ENCODE measurements at places on chromosomes 1 and 21.
A peak's percentile ranks its signal among the peaks of the same experiment; 100 is the strongest.

- no peak for DNase-seq
These were observed 10.5 kb downstream of the FOXJ3 start for GRCh38 chr1:42324398-42325013.

DNA sequence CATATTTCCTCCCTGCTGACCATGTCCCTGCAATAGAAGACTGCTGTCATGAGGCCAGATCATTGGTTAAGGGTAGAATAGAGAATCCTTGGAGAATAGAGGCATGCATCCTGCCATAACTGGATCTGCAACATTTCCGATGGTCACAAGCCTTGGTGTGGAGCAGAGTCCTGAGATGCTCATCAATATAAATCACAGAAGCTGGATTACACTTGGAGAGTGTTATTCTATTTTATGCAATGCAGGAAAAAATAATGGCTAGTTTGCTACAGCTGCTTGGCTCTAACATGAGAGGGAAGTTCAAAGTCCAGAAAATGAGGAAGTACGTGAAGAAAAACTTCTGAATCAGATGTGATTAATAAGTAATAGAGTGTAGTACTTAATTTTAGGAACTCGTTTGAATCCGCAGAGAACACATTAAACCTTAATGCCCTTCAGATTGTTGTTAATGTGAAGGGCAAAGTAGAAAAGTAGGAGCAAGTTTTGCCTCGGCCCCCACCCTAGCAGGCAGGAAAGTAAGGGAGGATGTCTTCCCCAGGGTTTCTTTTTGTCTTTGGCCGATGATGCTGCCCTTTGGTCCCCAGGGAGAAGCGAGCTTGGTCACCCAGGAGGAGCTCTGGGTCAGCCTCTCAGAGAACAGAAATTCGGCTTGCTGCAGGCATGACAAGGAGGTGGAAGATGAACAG, 59.5 kb downstream of the KCNK1 start:
- no peak for DNase-seq

DNA sequence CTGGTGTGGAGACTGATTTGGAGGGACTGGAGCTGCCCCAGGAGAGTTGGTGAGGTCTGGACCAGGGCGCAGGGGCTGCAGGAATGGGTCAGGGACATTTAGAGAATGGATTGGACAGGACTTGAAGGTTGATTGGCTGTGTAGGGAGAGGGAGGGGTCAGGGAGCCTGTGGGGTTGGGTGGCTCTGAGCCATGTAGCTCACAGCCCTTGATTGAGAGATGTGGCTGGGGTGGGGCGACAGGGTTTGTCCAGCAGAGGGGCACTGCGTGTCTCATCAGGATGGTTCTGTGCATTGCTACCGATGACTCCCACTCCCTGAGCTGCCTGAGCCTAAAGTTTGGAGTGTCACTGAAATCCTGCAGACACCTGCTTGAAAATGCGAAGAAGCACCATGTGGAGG, 12.1 kb downstream of the AZIN2 start:
- no peak for DNase-seq

GRCh38 chr1:172498857-172499256, 34.1 kb upstream of the SUCO start:
- no peak for DNase-seq

DNA sequence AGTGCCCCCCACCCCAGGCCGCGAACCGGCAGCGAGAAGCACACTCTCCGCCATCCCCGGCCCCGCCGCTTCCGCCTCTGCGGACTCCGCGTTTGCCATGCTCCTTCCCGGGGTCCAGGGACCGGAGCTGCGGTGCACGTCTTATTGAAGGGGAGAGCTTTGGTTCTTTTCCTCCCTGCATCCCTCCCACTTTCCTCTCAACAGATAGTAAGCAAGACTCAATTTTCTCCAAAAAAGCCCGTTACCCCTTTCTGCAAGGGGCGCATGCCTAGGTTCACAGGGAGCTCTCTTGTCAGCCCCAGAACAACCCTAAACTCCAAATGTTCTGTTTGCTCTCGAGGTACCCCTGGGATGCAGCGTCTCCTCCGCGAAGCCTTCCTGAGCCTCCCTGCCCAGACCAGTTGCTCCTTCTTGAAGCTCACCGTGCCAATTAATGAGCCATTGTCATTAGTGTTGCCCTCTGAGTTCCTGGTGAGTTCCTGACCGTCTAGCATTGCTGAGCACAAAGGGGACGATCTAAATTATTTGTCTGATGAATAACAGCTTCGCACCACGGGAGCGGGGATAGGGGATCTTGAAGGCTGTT, 8.1 kb downstream of the FOXD3 start:
- no peak for DNase-seq

DNA sequence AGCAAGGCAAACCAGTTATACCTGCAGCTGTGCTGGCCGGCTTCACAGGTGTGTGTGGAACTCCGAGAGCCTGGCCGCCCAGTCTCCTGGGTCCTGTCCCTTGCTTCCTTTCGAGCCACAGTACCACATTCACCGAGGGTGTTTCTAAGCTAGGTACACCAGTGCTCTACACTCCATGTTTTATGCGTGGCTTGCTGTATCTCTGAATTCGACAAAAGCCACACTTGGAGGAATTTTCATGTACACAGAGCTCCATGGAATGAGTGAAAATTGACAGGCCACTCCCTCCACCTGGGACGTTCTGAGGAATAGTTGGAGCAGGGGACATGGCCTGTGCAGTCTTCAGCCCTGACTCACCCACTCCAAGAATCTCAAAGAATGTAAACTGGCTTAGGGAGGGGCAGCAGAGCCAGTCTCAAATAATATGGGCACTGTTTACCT, 14.0 kb downstream of the ETS2 start:
- no peak for DNase-seq

GRCh38 chr1:59076612-59077011, 220.3 kb upstream of the FGGY start:
- no peak for DNase-seq

GRCh38 chr1:2104621-2105427, 54.6 kb downstream of the PRKCZ start:
- DNase-seq = no peak

GRCh38 chr1:162386292-162387225, 5.0 kb downstream of the C1orf226 start:
- DNase-seq = no peak

DNA sequence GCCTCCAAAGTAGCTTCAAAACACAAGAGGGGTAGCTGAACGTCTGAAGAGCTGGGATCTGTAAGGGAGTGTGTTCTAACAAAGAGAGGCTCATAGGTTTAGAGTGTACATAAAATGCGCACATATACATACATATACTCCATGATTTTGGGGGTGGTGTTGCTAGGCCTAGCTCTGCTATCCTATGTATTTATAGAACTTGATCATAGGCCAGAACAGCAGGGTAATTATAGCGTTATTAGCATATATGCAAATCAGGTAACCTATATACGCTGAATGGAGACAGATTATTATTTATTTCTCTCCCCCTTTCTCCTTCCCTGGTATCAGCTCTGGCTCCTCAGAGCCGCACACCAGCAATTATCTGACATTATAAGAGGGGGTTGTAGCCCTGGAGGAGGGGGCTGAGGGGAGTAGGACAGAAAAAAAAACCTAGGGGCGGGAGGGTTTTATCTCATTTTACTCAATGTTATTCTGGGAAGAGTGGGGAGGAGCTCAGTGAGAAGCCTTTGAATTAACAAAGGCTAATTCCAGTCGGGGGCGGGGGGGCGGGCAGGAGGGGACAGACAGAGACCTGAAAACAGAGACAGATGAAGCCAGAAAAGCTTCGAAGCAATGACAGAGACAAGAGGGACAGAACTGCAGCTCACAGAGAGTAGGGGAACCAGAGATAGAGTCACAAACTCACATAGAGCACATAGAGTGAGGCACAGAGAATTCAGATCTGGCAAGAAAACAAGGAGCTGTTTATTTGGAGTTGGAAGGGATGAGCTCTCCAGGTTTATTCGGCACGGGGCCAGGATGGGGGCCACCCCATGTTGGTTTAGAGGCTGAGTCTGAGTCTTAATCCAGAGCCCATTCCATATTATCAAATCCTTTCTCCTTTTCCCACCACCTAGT, 63.0 kb downstream of the RHBG start:
- no peak for DNase-seq

DNA sequence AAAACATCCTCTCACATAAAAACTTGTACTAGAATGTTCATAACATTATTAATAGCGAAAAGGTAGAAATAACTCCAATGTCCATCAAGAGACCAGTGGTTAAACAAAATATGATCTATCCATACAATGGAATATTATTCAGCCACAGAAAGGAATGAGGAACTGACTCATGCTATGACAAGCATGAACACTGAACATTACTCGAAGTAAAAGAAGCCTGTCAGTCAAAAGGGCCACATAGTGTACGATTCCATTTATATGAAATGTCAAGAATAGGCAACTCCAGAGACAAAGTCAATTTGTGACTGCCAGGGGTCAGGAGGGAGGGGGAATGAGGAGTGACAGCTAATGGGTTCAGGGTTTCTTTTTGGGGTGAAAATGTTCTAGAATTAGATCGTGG, 2.3 kb downstream of the VPS26C start:
- no peak for DNase-seq

DNA sequence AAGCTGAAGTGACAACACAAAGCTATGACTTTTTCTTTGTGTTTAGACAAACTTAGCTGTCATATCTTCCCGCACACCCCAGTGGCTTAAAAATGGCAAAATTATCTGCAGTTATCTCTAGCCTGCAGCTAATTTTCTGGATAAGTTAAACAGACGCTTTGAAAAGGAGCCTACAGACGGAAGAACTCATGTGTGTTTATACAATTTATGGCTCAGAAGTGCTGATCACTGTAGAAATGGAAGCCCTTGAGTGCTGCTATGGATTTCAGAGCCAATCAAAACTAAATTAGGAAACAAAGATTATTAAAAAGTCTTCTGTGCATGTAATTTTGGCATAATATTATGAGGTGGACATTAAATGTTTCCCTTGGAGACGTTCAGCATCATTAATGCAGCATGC, 11.6 kb downstream of the NTNG1 start:
- no peak for DNase-seq

GRCh38 chr1:9101510-9102146, 27.3 kb downstream of the GPR157 start:
- DNase-seq = peak; percentile 49

GRCh38 chr1:78045563-78045925, 222 bp upstream of the GIPC2 start:
- DNase-seq = no peak

GRCh38 chr1:2091611-2092604, 41.7 kb downstream of the PRKCZ start:
- DNase-seq = no peak

Measured in NCI-H2081 (cell line).